Renal pelvis (tissue), 12 donors: ENCODE measurements at places on chromosomes 3 and 15.

DNA sequence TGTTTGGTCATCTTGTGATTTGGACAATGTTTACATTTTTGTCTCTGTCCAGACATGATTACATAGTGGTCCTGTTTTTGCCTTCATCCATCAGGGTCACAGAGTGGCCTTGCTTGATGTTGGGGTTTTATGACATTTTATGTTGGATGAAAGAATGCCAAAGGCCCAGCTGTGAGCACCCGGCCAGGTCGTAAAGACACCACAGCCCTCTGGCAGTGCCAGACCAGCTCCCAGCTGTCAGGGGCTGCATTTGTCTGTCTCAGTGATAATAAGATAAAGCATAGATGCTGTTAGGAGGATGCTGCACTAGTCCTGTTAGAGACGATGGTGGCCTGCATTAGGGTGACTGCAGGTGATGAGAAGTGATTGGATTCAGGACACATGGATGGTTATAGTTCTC lies 117.5 kb downstream of the FAM174B start:
- no peak for DNase-seq

- no peak for DNase-seq
Measured at GRCh38 chr3:173191611-173192010, 50.6 kb upstream of the SPATA16 start.

GRCh38 chr15:56942118-56942517 lies 23.7 kb downstream of the TCF12 start:
- no peak for DNase-seq

DNA sequence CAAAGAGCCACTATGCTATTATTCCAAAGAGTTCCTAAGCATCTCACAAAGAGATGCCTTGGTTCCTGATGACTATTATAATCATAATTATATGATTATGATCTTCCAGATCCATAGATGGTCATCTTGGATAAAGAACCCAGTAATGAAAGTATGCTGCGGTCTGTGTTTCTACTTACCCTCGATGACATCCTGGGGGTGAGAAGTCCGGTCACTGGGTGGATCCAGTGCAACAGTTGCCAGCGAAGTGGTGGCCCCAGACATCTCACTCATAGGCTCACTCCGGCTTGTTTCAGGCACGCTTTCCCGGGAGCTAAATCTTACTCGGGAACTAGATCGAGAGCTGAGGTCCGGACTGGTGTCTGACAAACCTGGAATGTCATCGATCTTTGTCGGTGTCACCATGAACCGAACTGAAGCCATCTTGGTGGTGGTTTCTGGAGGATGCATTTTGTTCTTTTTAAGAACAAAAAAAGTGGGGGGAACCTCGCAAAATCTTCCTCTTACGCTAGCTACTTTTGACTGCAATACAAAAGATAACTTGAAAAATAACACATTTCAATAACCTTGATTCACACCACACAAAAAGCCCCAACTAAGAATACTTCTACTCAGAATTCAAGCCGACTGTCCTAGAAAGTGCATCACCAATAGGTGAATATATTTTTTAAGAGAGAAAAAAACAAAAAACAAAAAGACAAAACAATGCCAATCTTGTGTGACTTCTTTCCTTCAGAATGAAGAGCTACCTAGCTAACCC lies 1.2 kb downstream of the SLC12A6 start:
- no peak for DNase-seq

GRCh38 chr3:175737646-175738572 lies 878.8 kb downstream of the NAALADL2 start:
- DNase-seq: no peak

DNA sequence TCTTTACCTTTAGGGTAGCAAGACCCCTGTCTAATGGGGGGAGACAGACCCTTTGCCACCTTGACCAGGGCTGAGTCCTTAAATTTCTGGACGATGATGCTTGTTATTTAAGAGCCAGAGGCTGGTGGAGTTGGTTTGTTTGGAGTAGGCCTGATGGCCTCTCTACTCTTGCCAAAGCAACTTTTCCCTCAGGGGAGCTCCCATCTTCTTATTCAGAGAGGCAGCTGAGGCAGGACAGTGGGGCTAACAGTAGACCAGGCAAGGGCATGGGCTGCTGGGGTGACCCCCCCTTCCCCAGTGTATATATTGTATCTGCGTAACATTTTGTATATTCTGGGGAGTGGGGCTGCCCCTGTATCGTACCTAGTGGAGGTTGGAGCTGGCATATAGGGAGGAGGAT lies 10.3 kb downstream of the RPS17 start:
- no peak for DNase-seq

DNA sequence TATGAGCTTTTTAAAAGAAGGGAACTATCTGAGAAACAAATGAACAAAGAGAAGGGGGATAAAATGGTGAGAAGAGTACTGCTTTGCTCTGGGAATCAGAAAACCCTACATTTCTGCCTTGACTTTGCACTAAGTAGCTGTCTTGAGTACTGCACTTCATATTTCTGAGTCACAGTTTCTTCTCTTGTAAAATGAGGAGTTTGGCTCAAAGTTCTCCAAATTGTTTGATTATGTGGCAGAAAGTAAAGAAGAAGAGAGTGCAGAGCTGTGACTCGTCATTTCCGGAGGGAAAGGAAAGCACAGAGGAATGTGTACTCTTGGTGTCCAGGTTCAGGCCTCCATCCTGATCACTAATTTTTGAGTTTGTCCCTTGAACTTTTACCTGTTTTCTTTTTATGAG lies 54.7 kb downstream of the TP63 start:
- DNase-seq: no peak

- DNase-seq: no peak
Measured at GRCh38 chr3:149917124-149917667, 53.5 kb downstream of the PFN2 start.

DNA sequence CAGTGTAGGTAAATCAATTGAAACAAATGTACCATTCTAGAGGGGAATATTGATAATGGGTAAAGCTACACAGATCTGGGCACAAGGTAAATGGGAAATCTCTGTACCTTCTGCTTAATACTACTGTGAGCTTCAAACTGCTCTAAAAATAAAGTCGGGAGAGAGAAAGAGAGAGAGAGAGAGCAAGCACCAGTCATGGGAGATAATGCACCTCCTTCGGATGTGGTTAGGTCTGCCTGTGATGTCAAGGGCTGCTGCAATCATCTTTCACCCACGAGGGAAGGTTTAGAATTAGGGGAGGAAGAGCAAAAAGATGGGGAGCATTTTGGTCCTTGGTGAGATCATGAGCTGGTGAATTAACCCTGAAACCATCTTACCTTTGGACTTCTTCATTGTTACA lies 219.1 kb downstream of the ZNF385D start:
- DNase-seq: no peak

- no peak for DNase-seq
Measured at GRCh38 chr3:190502946-190503345, 10.9 kb upstream of the IL1RAP start.

- no peak for DNase-seq
Measured at GRCh38 chr15:34239151-34239808, 14.5 kb downstream of the EMC4 start.

GRCh38 chr3:174198199-174198598 lies 660.9 kb upstream of the NAALADL2 start:
- peak; percentile 49 for DNase-seq

- no peak for DNase-seq
Measured at GRCh38 chr3:9108876-9109567, 140.4 kb downstream of the SRGAP3 start.

DNA sequence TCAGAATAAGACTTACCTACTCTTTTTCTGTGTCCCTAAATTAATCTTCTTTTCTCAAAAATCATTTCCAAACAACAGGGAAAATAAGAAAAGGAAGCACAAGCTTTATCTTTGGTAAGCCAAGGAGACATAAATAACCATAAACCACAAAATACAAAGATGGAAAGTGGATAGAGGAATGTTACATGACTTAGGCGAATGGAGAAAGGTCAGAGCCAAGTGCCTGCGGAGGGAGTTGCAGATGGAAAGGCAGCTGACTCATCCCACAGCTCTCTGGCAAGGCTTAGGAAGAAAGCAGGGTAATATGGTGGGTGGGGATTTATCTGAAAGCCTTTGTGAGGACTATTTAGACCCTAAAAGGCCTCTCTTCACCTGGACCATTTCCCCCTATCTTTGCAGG lies 72.8 kb downstream of the GALK2 start:
- DNase-seq: no peak

- DNase-seq: no peak
Measured at GRCh38 chr3:48429317-48429959, 448 bp downstream of the PLXNB1 start.

DNA sequence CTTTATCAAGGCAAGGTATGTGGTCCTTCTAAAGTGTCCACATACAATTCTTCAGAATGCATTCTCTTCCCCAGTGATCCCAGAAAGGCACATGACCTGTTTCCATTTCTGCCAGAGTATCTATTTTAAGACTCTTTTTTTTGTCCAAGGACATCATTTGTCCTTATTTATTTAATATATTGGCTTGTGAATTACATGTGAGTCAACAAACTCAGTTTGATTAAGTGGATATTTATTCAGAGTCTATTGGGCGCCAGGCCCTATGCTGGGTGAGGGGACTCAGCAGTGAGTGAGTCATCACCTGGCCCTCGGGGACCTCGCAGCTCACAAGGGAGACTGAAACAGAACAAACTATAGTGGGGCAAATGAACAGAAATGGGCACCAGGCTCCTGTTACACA lies 136.8 kb downstream of the SNRK start:
- no peak for DNase-seq

DNA sequence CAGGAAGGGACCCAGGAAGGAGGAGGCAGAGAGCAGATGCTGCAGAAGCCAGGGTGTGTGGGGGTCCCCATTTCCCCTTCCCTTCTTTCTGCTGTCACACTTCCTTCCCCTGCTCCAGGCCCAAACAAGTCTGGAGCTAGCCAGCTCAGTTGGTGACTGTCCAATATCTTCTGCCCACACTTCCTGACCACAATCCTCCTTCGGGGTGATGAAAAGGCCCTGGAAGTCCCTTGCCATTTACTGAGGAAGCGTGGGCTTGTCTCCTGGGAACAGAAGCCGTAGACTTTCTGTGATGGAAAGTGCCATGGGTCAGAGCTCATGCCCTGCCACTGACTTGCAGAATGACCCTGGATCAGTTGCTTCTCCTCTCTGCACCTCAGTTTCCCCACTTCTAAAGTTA lies 39.0 kb downstream of the ANAPC13 start:
- DNase-seq: no peak

DNA sequence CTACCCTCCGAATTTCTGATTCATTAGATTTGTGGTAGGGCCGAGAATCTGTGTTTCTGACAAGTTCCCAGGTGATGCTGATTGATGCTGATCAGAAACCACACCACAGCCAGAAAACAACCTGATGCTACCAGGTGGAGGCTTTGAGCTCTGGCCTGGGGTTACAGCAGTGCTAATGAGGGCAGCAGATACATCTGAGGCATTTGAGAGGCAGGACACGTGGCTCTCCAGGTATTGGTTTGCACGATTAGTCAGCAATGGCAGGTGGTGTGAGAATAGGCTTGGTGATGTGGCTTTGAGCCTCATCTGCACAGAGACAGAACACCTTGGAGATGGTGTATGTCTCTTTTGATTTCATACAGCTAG lies 78.8 kb upstream of the THBS1 start:
- DNase-seq: no peak

DNA sequence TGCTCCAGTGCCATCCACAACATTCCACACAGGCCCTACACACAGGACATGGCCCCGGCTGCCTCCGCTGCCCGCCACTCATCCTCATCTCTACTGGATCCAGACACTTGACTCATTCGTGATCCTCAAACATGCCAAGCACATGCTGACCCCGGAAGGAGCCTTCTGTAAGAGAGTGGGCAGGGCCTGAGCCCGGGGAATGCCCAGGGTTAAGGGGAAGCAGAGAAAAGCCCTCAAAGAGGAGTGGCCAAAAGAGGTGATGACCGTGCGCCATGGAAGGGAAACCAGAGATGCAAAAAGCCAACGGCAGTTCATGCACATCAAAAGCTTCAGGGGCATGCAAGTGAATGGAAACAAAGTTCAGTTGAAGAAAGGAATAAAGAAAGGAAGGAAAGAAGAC lies 46.1 kb downstream of the RFTN1 start:
- no peak for DNase-seq

DNA sequence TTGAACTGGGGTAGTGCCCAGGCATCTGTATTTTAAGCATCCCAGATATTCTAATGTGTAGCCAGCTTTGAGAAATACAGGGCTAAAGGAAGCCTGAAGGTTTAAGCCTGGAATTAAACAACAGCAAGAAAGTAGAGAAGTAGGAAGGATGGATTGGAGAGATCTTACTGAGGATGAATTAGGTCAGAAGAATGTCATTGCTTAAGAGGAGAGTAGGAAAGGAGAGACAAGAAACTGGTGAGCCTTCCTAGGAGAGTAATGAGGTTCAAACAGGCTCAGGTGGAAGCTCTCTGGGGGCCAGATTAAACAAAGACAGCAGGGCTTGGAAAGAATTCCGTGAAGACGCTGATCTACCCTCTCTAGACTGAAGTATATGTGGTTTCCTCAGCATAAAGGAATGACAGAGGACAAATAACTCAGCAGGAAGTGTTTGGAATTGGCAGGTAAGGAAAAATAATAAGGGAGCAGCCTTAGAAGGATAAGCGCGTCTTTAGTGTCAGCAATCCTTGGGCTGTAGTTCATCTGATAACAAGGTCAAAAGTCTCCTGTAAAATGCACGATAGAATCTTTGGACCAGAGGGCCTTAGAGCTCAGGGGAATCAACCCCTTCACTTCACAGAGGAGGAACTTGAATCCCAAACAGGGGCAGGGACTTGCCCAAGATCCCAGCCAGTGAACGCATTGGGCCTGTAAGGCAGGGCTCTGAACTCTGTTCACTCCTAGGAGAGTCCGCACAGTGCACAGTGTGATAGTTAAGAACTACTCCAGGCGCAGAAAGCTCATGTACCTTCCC lies 90.9 kb downstream of the TP63 start:
- DNase-seq: no peak
